ENCODE measurements at places on chromosomes 5 and 9.

DNA sequence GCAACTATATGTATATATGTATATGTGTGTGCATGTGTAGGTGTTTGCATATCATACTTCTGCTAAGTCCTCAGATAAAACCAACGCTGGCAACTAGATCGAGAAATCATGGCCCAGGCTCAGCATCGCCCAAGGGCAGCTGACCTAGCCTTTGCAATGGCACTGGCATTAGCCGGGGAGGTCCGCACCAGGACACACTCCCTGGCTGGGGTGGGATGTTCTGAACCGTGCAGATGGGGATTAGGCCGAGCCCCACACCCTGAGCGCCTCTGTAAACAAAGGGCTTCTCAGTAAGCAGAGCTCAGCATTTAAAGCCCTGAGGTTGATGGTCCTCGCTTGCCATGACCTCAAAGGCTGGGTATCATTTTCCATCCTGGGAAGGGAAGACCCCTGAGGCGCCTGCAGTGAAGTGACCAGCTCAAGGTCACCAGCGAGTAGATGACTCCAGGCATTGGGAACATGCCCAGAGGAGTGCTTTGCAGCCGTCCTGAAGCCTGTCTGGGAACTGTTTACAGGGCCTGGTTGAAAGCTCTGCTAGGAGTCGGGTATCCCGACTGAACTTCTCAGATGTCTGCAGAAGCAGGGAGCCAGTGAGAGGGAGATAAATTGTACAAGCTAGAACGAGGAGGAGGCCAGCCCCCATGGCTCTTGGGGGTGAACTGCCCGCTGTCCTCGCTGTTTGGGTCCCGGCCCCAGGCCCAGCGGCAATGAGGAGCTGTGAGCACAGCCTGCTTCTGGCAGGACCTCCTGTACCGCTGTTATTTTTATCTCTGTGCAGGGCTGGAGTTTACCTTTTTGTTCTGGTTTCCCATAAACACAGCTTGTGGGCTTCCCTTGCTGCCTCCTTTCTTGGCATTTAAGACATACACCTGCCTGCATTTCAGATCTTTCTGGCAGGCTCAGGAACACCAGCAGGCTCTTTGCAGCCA, 18.4 kb downstream of the GADD45G start:
- DNase-seq: no peak

- DNase-seq: peak; percentile 9
These were observed 57.3 kb downstream of the MED10 start for GRCh38 chr5:6321078-6321477.

GRCh38 chr5:43301653-43302091, 11.5 kb downstream of the HMGCS1 start:
- DNase-seq: no peak

DNA sequence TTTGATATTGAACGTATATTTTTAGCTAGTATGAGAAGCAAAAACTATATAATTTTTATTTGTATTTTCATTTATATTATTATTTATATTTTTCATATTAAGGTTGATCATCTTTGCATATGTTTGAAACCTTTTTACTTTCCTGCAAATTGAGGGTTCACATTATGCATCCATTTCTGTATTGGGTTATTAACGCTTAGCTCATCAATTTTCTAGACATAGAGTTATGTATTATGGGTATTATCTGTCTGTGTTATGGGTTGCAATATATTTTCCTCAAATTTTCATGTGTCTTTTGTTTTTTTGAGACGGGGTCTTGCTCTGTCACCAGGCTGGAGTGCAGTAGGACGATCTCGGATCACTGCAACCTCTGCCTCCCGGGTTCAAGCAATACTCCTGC, 2377.0 kb upstream of the WWC1 start:
- DNase-seq: no peak

DNA sequence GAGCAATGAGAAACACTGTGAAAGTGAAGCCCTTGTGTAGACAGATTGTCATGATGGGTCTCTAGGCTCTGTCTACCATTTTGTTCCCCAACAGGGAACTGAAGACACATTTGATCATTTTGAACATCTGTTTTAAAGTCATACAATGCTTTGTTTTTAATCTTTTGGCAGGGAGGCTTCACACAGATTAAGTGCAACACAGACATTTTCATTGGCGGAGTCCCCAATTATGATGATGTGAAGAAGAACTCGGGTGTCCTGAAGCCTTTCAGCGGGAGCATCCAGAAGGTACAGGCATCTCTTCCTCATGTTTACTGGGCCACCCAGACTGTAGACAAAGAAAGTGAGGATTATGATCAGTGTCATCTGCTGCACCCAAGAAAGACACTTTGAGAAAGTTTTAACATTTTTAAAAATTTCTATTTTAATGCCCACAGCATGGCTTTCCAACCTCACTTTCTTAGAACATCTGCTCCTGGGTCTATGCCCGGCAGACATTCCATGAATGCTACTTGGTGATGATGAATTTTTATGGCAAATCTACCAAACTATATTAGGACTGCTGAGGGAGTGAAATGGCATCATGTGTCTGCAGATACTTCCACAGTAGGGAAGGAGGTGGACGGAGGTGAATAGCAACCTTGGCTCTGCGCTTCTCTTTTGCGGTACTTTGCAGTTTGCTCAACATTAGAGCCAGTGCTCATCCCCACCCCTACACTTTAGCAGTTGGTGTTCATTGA, 121.3 kb downstream of the LIFR start:
- DNase-seq: no peak

GRCh38 chr5:57184322-57184721, 10.5 kb downstream of the GPBP1 start:
- no peak for DNase-seq

- no peak for DNase-seq
These were observed 1.4 kb downstream of the NRARP start for GRCh38 chr9:137300567-137301080.

- no peak for DNase-seq
These were observed 15.8 kb downstream of the MYO10 start for GRCh38 chr5:16920109-16920816.

DNA sequence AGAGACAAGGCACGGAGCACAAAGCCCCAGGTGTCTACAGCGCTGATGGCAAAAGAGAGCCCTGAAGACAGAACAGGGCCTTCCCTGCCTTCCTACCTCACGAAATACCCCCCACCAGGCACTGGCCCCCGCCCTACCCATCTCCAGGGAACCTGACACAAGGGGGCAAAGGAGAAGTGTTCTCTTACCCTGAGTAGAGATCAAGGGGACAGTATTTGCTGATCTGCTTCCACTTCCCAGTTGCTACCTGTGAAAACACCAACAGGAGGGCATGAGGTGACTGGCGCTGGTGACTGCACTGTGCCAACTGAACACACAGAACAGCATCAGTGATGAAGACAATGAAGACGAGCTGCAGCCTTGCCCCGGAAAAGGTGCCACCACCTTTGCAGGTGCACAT, 27.4 kb downstream of the IPPK start:
- peak; percentile 23 for DNase-seq

DNA sequence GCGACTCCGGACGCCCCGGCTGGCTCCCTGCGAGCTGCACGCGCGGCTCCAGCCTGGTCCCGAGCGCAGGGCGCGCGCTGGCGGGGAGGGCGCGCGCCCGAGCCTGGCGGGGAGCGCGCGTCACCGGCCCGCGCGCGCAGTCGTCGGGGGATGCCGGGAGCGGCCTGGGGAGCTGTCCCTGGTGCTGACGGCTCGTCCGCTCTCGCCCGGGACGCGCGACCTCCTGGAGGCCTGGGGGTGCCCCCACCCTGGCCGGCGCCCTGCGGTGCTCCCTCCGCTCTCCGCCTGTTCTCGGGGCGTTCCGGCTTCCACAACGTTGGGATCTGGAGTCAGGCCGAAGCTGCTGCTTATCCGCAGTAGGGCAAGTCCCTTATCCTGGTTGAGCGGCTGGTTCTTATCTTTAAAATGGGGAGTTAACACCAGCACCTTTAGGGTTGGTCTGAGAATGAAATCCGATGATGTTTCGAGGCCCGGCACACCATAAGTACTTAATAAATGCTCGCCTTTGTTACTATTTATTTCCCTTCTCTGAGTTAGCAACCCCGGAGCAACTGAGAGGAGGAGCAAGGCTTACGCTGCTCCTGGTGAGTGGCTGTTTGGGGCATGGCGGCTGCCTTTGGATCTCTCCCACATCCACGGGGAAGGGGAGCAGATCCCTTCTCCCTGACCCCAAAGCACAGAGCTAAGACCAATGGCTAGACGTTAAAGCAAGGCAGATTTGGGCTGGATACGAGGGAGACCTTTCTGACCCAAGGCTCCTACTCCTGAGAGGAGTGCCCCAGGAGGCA, at the start of gene FAM163B:
TSS of gene FAM163B (minus strand) at position 79 of the 788 bp plus-strand sequence. CDS start 29,166 bp downstream, outside the sequence.
- DNase-seq: no peak

DNA sequence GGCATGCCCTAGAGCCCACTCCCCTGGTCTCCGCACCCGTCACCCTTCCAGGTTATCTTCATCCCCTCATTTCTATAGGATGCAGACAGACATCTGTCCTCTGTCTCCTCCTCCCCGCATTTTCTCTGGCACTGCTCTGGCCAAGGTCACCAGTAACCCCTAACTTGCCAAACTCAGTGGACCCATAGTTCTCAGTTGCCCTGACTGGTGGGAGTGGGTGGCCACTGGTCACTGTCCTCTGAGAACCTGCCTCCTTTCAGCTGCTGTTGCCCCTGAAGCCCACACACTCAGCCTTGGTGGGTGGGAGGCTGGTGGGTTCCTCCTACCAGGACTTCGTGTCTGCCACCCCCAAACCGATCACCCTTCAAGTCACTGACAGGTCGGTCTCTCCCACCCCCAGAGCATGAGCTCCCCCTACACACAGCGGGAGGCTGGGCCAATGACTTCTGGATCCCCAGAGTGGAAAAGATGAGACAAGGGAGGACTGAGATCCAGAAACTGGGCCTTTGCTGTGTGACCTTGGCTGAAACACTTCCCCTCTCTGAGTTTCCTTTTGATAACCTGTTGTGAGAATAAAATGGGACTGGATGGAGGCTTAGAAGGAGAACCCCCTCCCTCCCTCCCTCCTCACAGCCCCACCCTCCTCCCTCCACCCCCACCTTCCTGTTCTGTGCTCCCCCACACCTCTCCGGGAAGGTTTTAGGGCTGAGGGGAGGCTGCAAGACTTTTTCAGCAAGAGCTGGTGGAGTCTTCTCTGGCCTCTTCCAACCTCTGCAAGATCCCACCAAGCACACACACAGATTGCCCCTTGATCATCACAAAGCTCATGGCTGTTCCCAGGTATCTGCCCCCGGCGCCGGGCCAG, 2.4 kb upstream of the DBN1 start:
- DNase-seq: no peak

DNA sequence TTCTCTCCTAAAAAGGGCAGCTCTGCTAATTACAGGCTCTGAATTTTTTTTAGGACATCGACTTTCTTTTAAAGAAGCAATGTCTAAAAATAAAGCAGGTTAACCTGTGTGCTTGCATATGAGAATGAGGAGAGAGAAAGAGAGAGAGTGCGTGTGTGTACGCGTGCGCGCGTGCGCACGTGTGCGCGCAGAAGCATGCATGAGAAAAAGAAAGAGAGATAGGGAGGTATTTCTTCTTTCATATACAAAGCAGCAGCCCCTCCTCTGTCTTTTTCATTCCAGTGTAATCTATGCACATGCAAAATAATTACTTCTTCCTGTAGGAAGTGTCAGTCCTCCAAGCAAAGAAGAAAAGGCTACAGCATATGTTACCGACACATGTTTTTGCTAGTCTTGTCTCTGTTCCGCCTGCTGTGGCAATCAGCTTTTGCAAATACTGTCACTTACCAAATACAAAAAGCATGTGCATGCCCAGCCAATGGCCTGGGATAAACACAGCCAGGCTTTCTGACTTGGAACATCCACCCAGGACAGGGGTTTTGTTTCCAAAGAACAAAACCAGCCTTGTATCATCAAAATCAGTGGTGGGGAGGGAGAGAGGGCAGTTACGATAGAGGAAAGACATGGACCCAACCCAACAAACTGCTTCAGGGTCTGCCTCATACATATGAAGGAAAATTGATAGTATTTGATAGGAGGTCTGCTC, 252.3 kb upstream of the SLC24A2 start:
- no peak for DNase-seq
